ENCODE measurements at places on chromosomes 16 and 17.

DNA sequence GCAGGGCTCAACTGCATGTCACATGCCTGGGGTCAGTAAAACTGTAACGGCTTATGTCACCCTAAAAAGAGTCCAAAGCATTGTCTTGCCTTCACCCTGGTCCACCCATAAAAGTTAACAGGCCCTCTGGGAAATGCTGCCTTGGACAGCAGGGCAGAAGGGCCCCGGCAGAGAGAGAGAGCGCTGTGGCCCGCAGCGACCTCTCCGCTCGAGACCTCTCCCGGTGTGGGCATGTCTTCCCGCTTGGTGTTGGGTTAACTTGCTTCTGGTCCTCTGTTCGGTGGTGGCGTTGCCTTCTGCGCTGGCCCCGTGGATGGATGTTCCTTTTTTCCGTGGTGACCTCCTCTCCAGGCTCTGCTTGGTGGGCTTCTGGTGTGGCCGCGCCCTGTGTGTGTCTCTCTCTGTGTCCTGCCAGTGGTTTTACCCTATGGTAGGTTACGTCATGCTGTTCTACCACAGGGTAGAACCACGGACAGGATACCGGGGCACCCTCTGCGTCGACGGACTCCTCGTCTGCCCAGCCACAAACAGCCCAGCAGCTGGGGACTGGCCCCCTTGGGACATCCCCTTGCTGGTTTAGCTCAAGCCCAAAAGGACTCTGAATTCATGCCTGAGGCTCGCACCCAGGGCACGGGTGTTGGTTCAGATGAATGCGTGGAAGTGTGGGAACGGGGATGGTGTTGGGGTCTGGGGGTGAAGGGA lies 18.3 kb upstream of the CLEC18A start:
- H3K4me3 ChIP-seq: no peak overlapping the region
- H3K36me3 ChIP-seq: peaks cover 45% of the 10 kb centered on the region
- no peaks in the 10 kb centered on the region for H3K4me1 ChIP-seq
- H3K27me3 ChIP-seq: no peaks in the 10 kb centered on the region
- no peak overlapping the region for H3K27ac ChIP-seq
- no peak for DNase-seq

- H3K36me3 ChIP-seq: no peaks in the 10 kb centered on the region
- H3K4me1 ChIP-seq: no peaks in the 10 kb centered on the region
- no peaks in the 10 kb centered on the region for H3K27me3 ChIP-seq
- no peak overlapping the region for H3K4me3 ChIP-seq
- H3K27ac ChIP-seq: no peak overlapping the region
These were observed 29.0 kb upstream of the ATP2C2 start for GRCh38 chr16:84339311-84339710.

GRCh38 chr17:60601447-60602384 lies 1.7 kb downstream of the PPM1D start:
- H3K27me3 ChIP-seq: no peaks in the 10 kb centered on the region
- H3K36me3 ChIP-seq: no peaks in the 10 kb centered on the region
- H3K4me3 ChIP-seq: peak overlapping the region; percentile 90
- DNase-seq: peak; percentile 30

DNA sequence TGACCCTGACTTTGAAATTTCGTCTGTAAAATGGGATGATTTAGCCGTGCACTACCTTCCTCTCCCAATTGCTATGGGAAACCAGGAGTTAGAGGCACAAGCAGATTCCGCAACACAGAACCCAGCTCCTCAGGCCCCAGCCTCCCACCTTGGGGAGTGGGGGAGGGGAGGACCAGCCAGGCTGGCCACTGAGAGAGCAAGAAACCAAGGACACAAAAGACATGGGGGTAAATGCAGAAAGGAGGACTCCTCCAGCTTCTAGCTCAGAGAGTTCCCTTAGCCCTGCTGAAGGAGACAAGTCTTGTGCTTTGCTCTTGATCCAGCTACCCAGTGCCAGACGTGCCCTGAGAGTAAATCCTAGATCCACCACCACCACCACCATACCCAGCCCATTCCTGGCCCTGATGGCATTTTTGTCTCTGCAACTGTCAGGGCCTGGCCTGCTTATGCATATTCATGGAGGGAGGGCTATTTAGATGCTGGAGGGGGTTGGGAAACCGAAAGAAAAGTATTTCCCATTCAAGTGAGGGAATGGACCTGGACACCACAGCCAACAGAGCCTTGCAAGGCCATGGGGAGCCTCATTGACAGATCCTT lies 25.9 kb downstream of the PITPNM3 start:
- no peak overlapping the region for H3K4me3 ChIP-seq
- no peak overlapping the region for H3K27ac ChIP-seq
- DNase-seq: no peak
- H3K36me3 ChIP-seq: no peaks in the 10 kb centered on the region
- H3K4me1 ChIP-seq: no peaks in the 10 kb centered on the region

DNA sequence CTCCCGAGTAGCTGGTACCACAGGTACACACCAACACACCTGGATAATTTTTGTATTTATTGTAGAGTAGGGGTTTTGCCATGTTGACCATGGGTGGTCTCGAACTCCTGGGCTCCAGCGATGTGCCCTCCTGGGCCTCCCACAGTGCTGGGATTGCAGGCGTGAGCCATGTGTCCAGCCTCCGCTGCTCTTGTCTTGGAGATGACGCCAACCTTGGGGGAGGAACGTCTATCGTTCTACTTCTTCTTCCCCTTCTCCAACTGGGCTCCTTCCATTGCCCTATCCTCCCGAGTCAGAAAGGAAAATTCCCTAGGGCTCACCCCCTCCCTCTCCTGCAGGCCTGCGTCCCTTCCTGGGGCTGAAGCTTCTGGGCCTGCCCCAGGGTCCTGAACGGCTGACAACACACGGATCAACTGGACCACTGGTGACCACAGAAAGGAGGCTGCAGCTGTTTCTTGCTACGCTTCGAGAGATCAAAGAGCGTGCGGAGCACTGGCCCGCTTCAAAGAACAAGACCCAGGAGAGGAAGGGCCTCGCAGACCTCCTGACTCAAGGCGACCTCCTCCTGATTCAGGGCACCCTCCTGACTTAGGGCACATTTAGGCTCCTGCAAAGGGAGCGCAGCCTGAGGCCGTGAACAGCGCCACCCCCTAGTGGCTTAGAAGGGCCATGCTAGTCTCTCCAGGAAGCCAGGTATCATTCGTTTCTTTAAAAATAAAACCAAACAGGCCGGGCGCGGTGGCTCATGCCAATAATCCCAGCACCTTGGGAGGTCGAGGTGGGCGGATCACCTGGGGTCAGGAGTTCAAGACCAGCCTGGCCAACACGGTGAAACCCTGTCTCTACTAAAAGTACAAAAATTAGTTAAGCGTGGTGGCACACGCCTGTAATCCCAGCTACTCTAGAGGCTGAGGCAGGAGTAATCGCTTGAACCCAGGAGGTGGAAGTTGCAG lies 48.5 kb upstream of the HELZ start:
- H3K27ac ChIP-seq: no peak overlapping the region
- H3K27me3 ChIP-seq: no peaks in the 10 kb centered on the region
- no peaks in the 10 kb centered on the region for H3K4me1 ChIP-seq
- peak; percentile 79 for DNase-seq
- no peaks in the 10 kb centered on the region for H3K36me3 ChIP-seq
- no peak overlapping the region for H3K4me3 ChIP-seq

DNA sequence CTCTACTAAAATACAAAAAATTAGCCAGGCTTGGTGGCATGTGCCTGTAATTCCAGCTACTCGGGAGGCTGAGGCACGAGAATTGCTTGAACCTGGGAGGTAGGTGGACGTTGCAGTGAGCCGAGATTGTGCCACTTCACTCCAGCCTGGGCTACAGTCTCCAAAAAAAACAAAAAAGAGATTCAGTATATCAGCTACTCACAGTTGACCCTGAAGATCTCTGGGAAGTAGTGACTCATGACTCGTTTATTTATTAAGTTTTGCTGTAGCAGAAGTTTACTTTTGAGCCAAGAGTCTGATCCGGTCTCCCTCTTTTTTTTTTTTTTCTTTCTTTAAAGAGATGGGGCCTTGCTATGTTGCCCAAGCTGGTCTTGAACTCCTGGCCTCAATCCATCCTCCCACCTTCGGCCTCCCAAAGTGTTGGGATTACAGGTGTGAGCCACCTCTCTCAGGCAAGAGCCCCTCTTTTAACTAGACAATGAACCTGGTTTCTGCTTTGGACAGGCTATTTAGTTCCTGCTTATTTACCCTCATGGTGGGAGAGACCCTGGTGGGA lies 4.4 kb downstream of the MVP start:
- peaks cover 94% of the 10 kb centered on the region for H3K4me1 ChIP-seq
- H3K27ac ChIP-seq: no peak overlapping the region
- no peak for DNase-seq
- peaks cover under 1% of the 10 kb centered on the region for H3K36me3 ChIP-seq
- H3K4me3 ChIP-seq: peak overlapping the region; percentile 50

- H3K36me3 ChIP-seq: no peaks in the 10 kb centered on the region
- H3K4me3 ChIP-seq: no peak overlapping the region
- no peaks in the 10 kb centered on the region for H3K4me1 ChIP-seq
- H3K27me3 ChIP-seq: no peaks in the 10 kb centered on the region
- no peak for DNase-seq
- no peak overlapping the region for H3K27ac ChIP-seq
These were observed 96.3 kb downstream of the GSG1L start for GRCh38 chr16:27967169-27967568.

DNA sequence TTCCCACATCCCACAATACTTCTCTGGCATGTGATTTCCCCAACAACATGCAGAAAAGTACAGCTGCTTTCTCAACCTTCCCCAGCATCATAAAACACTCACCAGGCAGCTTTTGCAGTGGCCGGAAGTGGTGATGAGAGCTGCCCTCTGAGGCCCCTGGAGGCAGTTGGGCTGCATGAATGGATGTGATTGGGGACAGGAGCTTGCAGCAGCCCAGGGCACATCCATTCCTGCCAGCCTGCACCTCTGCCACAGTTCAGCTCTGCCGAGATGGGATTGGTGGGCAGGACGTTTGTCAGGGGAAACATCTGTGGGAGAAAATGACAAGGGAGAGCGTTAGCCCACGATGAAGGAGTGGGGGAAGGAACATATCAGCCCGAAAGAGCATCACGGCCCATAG lies 19.8 kb downstream of the NUBP1 start:
- DNase-seq: no peak
- no peak overlapping the region for H3K4me3 ChIP-seq
- no peaks in the 10 kb centered on the region for H3K27me3 ChIP-seq
- H3K36me3 ChIP-seq: peaks cover 39% of the 10 kb centered on the region
- peaks cover 20% of the 10 kb centered on the region for H3K4me1 ChIP-seq

DNA sequence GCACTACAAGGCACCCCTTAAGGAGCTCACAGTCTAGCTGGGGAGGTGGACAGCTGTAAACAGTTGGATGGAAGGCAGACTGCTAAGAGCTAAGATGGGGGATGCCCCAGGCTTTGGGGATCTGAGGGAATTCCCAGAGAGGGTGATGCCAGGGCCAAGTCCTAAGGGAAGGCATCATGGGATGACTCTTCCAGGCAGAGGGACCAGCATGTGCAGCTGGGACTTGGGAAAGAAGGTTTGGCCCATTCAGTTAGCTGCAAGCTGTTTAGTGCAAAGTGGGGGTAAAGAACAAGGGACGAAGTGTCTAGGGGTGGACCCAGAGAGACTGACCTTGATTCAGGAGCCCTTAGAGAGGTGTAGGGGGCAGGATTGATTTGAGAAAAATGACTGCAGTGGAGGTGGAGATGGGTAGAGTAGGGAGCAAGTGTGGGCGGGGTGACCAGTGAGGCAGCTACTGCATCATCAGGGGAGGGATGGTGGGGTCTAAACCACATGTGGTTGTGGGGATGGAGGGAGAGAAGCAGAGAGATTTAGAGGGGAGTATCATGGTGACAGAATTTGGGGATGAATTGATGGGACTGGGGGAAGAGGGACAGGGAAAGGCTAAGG lies 27.1 kb upstream of the PHF12 start:
- H3K4me3 ChIP-seq: no peak overlapping the region
- no peak overlapping the region for H3K27ac ChIP-seq
- H3K27me3 ChIP-seq: no peaks in the 10 kb centered on the region
- DNase-seq: no peak
- H3K36me3 ChIP-seq: no peaks in the 10 kb centered on the region

GRCh38 chr17:80625627-80626026 lies 81.0 kb downstream of the RPTOR start:
- DNase-seq: no peak
- no peaks in the 10 kb centered on the region for H3K36me3 ChIP-seq
- H3K4me1 ChIP-seq: peaks cover 18% of the 10 kb centered on the region
- no peak overlapping the region for H3K4me3 ChIP-seq
- H3K27ac ChIP-seq: no peak overlapping the region

DNA sequence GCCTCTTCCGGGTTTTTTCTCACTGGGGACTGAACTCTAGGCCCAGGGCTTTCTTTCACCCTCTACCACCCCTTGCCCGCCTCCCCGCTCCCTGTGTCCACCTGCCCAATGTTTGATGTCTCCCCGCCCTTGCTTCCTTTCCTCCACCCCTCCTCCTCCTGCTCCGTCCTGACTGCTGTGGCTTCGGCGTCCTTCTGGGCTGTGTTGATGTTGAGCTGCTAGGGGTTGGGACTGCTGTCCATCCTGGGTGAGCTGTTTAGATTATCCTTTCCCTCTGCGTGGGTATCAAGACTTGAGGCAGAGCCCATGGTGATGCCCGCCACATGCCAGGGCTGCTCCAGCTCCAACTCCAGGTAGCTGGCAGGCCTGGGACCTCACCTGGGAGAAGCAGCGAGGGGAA lies 117.5 kb downstream of the CCDC182 start:
- no peak for DNase-seq
- no peaks in the 10 kb centered on the region for H3K36me3 ChIP-seq
- no peak overlapping the region for H3K4me3 ChIP-seq

DNA sequence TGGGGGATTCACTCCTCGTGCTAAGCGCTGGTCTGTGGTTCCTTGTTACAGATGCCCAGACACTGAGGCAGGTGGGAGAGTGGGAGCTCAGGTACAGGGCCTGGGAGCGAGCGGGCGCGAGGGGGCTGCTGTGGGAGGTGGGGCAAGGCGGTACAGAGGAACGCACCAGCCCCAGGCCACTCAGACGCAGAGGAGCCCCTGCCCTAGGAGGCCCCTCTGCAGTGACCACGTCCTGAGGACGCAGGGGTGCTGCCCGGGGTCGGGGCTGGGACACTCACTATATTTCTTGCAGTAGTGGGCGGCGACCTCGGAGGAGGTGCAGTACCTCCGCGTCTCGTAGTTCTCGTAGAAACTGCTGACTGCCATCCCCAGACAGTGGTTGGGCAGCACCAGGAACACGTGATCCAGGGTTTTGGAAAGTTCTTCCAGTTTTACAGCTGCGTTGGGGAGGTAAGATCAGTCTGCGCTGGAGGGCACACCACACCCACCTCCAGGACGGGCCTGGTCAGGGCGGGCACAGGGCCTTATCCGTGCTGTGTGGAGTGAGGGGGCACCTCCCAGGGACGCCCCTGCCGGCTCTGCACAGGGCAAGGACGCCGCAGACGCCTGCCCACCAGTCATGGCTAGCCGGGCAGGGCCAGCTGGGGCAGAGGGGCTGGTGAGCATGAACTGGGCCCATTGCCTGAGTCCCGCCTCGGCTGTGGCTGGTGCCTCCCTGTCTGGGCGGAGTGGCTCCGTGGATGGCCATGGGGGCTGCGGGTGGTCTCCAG lies 16.3 kb upstream of the RNPS1 start:
- no peak overlapping the region for H3K4me3 ChIP-seq
- no peaks in the 10 kb centered on the region for H3K27me3 ChIP-seq
- no peaks in the 10 kb centered on the region for H3K4me1 ChIP-seq
- no peak for DNase-seq

- H3K27ac ChIP-seq: no peak overlapping the region
- H3K27me3 ChIP-seq: peaks cover 6% of the 10 kb centered on the region
- no peak overlapping the region for H3K4me3 ChIP-seq
These were observed 48.2 kb downstream of the METRNL start for GRCh38 chr17:83127431-83128160.
